ENCODE measurements at places on chromosomes 7 and 10.
A peak's percentile ranks its signal among the peaks of the same experiment; 100 is the strongest.

- DNase-seq: no peak
These were observed 256.4 kb upstream of the PHYHIPL start for GRCh38 chr10:58919927-58920654.

- DNase-seq: no peak
These were observed 47.6 kb upstream of the MGMT start for GRCh38 chr10:129419397-129419796.

DNA sequence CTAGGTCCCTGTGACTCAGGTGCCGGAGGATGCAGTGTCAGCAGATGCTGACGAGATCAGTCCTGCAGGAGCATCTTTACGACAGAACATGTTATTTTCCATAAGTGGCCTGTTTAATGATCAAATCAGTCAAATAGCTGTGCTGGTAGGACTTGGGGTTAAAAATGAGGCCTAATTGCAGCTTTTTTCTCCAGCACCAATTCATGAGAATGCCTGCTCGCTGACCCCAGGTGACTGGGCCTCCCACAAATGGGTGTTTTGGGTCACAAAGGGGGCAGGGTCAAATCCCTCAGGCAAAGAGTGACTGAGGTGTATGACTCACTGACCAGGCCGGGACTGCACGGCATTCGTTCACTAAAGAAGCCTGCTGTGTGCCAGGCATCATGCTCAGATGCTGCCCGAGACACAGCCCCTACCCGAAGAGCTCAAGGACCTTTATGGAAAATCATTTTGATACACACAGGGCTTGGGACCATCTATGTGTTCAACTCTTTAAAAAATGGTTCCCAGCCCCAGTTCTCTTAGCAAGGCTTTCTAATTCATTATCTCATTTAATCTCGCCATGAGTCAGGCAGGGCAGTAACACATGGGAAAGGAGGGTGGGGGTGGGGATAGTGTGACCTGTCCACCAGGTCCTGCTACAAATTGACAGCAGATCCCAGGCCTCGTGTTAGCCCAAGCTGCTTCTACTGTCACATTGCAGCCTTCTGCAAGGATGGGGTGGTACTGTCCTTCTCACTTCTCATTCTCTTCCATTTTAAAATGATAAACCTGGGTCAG is 21.1 kb downstream of the ZNF775 start:
- DNase-seq: peak; percentile 83

GRCh38 chr7:96959135-96959534 is 46.2 kb upstream of the DLX6 start:
- DNase-seq: no peak

DNA sequence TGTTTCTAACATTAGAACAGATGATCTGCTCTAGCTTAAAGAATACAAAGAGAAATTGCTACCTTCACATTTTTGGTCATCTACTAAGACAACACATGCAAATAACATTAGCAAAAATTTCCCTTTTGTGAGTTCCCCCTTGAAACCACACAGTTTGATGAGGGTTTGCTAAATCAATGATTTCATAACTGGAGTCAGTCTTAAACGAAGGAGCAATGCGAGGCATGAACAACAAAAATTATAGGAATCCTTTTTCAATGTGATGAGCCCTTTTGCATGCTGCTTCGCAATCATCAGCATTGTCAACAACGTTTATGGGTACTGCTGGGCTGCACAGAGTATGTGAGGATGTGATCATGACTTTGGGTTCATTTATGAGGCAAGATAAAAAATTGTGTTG is 286.4 kb downstream of the C7orf25 start:
- DNase-seq: no peak

DNA sequence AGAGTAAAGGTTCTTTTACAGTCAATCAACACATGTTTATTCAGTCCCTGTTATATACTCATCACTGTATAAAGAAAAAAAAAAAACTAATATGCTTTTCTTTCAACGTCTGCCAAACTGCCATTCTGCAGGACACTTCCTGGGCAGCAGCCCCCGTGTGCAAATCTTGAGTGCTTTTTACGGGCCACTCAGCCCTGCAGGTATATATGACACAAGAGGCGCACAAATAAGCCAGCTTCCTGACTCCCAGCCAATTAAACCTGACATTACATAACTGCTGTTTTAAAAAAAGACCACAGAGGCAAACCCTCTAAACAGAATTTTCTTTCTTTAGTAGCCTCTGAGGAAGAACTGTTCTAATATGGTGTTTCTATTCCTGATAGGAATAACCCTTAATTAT is 263.0 kb upstream of the NEBL start:
- no peak for DNase-seq

DNA sequence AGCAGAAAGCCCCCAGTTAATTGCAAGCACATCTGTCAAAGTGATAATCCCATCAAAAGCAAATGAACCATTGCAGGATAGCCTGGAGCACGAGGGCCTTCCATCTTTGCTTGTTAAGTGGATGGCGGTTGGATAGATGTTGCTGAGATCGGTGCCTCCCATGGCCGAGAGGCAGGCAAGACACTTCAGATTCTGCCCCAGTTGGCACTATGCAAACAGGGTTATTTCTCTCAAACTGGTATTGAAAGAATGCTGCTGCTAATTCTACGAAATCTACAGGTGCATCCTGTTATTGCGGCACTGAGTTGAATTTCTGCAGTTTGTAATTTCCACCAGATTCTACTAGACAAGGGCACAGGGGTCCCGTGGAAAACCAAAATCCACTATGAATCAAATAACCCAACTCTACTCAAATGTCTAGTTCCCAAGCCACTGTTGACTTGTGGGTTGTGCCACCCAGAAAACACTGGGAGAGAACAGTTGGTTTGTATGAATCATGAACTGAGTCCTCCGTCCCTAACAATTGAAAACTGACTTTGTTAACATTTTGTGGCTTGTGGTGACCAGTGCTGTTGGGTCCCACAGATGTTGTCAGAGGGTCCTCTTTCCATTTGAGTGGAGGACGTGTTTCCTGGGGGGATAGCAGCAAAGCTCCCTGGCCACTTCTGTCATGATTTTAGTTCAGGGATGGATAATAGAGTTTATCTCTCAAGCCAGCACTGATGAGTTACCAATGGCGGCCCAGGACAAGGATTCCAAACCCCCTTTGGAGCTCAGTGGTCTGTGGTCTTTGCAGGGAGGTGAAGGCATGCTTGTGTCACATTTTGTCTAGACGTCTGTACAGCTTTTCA is 7.1 kb upstream of the IL2RA start:
- no peak for DNase-seq
